ENCODE measurements at places on chromosomes 3 and 15.

GRCh38 chr3:11350374-11350773 lies 78.2 kb downstream of the ATG7 start:
- no peak for DNase-seq

GRCh38 chr3:120875989-120876388 lies 32.0 kb upstream of the STXBP5L start:
- no peak for DNase-seq

DNA sequence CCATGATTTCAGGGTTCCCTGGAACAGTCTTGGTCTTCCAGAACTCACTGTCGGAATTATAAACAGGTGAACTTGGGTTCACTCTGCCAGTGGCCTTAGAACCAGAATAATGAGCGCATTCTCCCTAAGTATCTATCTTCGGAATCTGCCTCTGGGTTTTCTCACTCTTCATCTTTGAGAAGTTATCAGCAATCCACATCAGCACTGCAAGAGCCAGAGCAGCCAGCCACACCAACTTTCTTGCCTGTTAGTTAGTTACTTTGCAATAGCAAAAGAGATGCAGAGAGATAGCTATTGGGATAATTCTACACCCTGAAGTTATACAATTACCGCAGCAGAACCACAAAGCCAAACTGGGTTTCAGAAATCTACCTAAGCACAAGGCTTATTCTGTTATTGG lies 25.8 kb downstream of the GLB1 start:
- DNase-seq = no peak

DNA sequence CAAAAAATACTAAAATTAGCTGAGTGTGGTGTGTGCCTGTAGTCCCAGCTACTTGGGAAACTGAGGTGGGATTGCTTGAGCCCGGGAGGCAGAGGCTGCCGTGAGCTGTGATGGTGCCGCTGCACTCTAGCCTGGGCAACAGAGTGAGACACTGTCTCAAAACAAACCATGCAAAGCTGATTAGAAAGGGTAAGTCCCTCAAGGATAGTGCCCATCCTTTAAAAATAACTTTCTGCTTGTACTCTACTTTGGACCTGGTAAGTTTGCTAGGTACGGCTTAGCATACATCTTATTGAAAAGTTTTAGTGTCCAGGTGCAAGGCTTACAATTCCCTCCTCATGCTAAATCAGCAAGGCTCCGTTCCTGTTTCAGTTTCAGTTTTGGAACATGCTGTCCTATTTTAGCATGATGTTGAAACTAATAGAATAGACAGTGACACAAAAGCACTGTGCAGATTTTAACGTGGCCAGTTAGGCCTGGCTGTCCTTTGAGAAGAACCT lies 21.4 kb downstream of the FEM1B start:
- no peak for DNase-seq

GRCh38 chr3:14823910-14824629 lies 5.3 kb downstream of the FGD5 start:
- no peak for DNase-seq

GRCh38 chr3:16788440-16789056 lies 96.2 kb upstream of the PLCL2 start:
- DNase-seq = no peak

DNA sequence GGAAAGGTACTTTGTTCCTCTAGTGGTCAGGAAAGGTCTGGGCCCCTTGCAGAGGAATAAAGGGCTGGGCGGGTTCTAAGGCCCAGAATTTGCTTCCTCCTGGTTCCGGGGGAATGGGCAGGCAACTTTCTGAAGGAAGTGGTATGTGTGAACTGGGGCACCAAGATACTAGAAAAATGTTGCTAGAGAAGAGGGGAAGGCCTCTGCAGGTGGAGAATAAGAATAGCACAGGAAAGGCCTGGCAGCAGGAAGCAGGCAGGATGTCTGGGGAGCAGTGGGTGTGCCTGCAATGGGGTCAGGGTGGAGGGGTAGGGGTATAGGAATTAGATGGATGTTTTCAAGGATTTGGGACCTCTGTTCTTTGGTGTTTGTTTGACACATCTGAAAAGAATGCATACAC lies 2.0 kb downstream of the SLC22A13 start:
- no peak for DNase-seq

GRCh38 chr15:46502667-46503066 lies 867.8 kb downstream of the SQOR start:
- DNase-seq = no peak

DNA sequence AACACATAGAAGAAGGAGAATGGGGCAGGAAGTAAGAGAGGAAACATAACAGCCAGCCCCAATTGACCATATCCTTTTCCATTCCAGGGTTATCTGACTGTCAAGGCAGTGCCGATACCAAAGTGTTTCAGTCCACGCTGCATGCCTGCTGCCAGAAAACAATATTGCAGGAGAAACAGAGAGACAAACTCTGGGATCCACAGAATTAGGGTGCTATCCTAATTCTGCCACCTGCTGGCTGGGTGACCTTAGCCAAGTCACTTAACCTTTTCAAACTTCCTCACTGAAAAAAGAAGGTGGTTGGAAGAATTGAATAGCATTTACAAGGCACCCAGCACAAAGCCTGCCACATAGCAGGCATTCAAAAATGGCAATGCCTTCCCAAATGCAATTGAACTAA lies 32.0 kb downstream of the GLB1 start:
- no peak for DNase-seq

GRCh38 chr15:78673476-78673875 lies 32.5 kb upstream of the CHRNB4 start:
- DNase-seq = no peak

DNA sequence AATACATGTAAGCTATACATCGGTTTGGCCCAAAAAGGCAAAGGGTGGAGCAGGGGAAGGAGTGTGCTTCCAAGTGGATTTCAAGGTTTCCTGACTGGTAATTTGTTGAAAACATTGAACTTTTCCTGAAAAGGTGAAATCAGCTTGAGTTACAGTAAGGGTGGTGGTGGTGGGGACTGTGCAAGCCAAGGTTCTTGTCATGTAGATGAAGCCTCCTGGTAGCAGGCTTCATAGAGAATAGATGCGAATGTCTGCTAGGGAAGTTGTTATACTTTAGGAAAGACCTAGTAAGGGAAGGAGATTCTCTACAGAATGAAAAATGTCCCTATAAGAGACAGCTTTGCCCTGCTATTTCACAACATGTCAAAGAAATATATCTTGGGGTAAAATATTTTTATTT lies 528.2 kb upstream of the CBLB start:
- no peak for DNase-seq

- no peak for DNase-seq
Measured at GRCh38 chr15:98455904-98456303, 192.4 kb upstream of the IGF1R start.

- DNase-seq = no peak
Measured at GRCh38 chr15:89408372-89409183, 74.0 kb upstream of the POLG start.

GRCh38 chr3:23548706-23549105 lies 257.0 kb upstream of the UBE2E1 start:
- DNase-seq = no peak

GRCh38 chr3:118960876-118961450 lies 73.7 kb downstream of the IGSF11 start:
- no peak for DNase-seq
